ENCODE measurements at places on chromosomes 3 and 15.
A peak's percentile ranks its signal among the peaks of the same experiment; 100 is the strongest.

GRCh38 chr15:69119001-69119400 is 41.4 kb upstream of the GLCE start:
- no peak for DNase-seq

- DNase-seq = no peak
These were observed 104.5 kb downstream of the TFG start for GRCh38 chr3:100813828-100814227.

GRCh38 chr3:191030491-191030890 is 168.0 kb upstream of the GMNC start:
- no peak for DNase-seq

- DNase-seq = no peak
These were observed 54.4 kb upstream of the HERC1 start for GRCh38 chr15:63888146-63888545.

- no peak for DNase-seq
These were observed 4.3 kb upstream of the GPR160 start for GRCh38 chr3:170033489-170033888.

DNA sequence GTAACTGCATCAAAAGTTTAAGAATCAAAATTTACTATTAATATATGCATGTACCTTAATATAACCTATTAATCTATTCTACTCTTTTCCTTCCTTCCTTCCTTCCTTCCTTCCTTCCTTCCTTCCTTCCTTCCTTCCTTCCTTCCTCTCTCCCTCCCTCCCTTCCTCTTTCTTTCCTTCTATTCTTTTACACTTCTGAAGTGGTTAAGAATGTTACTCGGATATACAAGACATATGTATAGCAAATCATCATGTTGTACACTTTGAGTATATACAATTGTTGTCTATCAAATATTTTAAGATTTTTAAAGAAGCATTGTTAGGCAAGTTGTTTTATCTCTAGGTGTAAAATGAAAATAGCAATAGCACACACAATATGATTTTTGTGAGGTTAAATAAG is 713.1 kb upstream of the NAALADL2 start:
- DNase-seq = no peak

DNA sequence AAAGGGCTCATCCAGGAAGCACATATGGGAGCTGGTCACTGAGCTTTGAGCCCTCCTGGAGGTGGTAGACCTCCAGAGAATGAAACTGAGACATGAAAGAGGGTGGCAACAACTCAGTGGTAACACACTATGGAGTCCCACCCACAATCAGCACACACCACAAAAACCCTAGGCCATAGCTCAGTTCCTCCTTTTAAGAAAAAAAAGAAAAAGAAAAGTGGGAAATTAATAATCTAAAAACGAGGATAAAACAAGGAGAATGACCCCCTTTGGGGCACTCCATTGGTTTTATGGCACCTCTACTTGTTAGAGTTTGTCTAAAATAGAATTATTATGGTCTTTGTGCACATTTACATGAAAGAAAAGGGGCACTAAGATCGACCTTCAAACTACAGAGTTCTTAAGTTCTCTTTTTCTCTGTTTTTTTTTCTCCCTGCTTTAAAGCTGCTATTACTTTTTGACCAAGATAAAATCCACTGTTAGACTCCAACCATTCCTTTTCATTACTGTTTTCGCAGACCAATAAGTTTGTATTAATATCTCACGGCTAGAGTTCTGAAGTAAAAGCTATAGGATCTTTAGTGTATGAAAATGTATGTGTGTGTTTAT is 40.2 kb upstream of the ZBTB20 start:
- DNase-seq = no peak

DNA sequence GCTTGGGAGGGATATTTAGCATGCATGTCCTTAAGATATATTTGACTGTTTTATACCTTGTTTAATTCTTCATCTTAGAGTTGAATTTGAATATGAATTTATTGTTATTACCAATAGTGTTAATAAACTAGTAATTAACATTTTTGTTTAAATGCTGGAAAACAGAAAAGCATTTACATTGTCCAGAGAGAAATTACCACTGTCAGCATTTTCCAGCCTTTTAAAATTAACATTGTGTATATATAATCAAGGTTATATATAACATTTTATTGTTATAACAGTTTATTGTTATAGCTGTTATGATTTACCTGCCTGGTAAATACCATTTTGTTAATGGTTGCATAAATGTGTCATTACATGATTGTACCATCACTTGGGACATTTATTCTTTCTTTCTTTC is 8.0 kb upstream of the P4HTM start:
- no peak for DNase-seq

DNA sequence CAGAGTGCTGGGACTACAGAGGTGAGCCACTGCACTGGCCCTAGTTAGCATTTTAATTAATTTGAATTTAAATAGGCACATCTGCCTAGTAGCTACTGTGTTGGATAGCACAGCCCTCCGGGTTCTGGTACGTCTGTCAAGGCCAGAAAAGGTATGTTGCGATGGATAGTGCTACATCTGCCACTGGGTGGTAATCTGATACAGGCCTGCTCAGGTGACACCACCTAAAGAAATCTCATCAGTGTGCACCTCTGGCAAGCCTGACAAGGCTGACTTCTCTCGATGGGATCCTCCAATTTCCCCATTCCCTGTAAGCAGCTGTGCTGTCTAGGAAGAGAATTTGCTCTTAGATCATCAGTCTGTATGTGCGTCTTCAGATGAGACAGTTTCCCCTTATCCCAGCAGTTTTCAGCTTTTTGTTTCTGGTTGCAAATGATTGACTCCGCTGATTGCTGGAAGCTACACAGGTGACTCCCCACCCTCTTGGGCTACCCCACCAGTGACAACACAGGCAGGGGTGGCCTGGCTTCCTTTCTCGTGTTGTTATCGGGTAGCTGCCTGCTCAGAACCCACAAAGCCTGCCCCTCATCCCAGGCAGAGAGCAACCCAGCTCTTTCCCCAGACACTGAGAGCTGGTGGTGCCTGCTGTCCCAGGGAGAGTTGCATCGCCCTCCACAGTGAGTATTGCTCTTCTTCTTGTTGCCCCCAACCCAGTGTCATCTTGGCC is at the start of gene CCR9:
CCR9 (plus strand) TSS at position 565 of the 727 bp plus-strand sequence. CDS start 8,391 bp downstream, outside the sequence.
- no peak for DNase-seq

GRCh38 chr15:63070681-63071129 is 28.2 kb downstream of the TPM1 start:
- DNase-seq = no peak

GRCh38 chr3:24405057-24405456 is 89.6 kb downstream of the THRB start:
- DNase-seq = no peak

DNA sequence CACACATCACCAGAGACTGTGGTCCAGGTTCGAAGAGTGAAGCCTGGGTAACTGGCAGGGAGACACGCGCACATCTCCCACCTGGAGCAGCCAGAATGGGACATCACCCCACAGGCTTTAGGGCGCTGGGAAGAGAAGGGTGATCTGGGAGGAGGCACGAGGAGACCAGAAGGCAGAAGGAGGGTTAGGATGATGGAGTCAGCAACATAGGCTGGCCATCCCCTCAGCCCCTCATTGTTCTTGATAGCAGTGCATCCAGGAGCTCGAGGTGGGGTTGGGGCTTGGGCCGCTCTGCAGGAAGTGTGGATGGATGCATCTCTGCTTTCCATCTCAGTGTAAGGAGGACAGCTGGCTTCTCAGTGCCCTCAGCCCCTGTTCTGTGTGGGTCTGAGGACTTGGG is 15.2 kb downstream of the PLA2G4F start:
- DNase-seq = no peak

- DNase-seq = no peak
These were observed 98.8 kb upstream of the PLXND1 start for GRCh38 chr3:129705274-129705673.

- no peak for DNase-seq
These were observed 60.8 kb downstream of the VGLL3 start for GRCh38 chr3:86930181-86930580.

GRCh38 chr3:190384309-190384756 is 3.6 kb upstream of the CLDN16 start:
- DNase-seq = peak; percentile 27

DNA sequence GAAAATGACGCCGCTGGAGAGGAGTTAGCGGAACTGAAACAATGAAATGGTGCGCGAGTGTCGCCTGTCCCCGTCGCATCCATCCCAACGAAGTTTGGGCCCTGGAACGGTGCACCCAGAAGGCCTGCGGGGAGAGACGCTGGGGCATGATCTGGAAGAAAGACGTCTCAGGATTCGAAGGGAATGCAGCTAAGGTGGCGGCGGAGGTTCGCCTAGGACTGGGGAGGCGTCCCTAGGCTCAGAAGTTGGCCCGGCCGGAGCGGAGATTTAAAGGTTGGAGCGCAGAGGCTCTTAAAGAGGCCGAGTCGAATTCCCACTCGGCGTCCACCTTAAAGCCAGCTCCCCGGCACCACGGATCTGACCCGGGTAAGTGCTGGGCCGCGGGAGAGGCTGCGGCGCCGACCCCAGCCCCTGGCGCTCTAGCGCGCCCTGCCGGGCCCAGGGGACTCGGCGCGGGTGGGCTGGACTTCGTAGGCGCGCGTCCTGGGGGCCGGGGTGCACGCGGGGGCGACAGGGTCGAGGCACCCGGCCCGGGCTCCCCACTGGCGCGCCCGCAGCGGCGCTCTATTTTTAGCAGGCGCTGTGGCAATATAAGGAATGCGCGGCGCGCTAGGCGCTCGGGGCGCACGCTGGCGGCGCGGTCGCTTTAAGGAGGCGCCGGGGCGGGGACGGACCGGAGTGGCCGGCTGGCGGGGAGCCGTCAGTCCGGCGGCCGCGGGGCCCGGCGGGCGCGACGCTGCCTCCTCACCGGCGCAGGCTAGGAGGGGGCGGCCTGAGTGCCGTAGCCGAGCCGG is at the start of gene MRAS:
MRAS (plus strand) TSS at position 620 of the 794 bp plus-strand sequence. CDS start 24,305 bp downstream, outside the sequence.
- DNase-seq = peak; percentile 41

- no peak for DNase-seq
These were observed 30.7 kb upstream of the NECTIN3 start for GRCh38 chr3:111040959-111041358.

Data from NCI-H1105 (cell line).